H1 (cell line): ENCODE measurements at places on chromosomes 6 and 20. TPM values are rescaled to one million over a fixed set of nuclear protein-coding genes. Genes with fewer than 3 reads are reported as not detected.

Gene PLTP
- total RNA-seq: 120 TPM in 2 replicates

Gene BMP6
- total RNA-seq: 1.8 and 2.1 TPM in 2 replicates

Gene DBNDD2
- 50.1 and 55.8 TPM in 2 replicates for total RNA-seq

Gene MMP24
- 18.8 and 20.0 TPM in 2 replicates for total RNA-seq

Gene HEY2
- total RNA-seq: 16.2 and 17.7 TPM in 2 replicates

Gene TMEM200A
- total RNA-seq: 12.9 and 13.9 TPM in 2 replicates

Gene TMEM170B
- total RNA-seq: 3.9 and 4.3 TPM in 2 replicates
